ENCODE measurements at places on chromosomes 5 and 9. TPM values are rescaled to one million over a fixed set of nuclear protein-coding genes. Genes with fewer than 3 reads are reported as not detected.

The MCTP1 gene
- 192 TPM for total RNA-seq

The ZNF618 gene
- 15.8 TPM for total RNA-seq

The SNX2 gene
- 64.7 TPM for total RNA-seq

The C9orf40 gene
- 3.0 TPM for total RNA-seq

The GADD45G gene
- 0.33 TPM for total RNA-seq

The SAPCD2 gene
- total RNA-seq = 31.1 TPM

The STKLD1 gene
- 0.81 TPM for total RNA-seq

The SLC2A6 gene
- total RNA-seq = 36.0 TPM

The TRMT10B gene
- 2.4 TPM for total RNA-seq

The OGN gene
- total RNA-seq = not detected

The C9orf152 gene
- not detected for total RNA-seq

The CCDC183 gene
- total RNA-seq = 0.26 TPM

The NME5 gene
- 1.1 TPM for total RNA-seq

The SLC6A18 gene
- total RNA-seq = not detected

The SLC45A2 gene
- 0.13 TPM for total RNA-seq
